ENCODE measurements at places on chromosomes 5 and 9.
A peak's percentile ranks its signal among the peaks of the same experiment; 100 is the strongest.

GRCh38 chr5:130237721-130238120, 333.5 kb downstream of the CHSY3 start:
- H3K27me3 ChIP-seq, result no peaks in the 10 kb centered on the region
- no peaks in the 10 kb centered on the region for H3K36me3 ChIP-seq
- no peak overlapping the region for H3K4me3 ChIP-seq
- H3K27ac ChIP-seq, result no peak overlapping the region

DNA sequence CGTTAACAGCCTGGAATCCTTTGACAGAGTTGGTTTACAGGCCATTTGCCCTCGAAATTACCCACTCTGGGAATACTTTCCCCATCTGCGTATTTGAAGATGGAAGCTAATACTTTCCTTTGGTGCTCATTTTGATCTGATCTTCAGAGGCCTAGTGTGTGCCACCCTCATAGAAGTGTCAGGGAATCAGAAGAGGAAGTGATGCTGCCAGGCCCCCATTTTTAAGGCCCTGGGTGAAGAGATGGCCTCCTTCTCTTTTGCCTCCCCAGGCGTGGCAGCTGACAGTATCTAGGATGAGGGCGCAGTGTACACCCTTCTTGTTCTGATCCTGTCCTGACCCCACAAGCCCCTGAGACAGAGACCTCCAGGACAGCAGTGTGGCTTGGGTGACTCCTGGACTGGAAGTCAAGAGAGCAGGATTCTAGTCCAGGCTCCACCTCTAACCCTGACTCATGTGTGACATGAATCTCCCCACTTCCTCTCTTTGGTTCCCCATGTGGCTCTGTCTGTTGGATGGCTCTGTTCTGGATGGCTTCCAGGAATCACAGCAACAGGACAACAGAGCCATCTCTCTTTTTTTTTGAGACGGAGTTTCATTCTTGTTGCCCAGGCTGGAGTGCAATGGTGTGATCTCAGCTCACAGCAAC, 27.8 kb downstream of the CSF1R start:
- no peaks in the 10 kb centered on the region for H3K36me3 ChIP-seq
- no peak overlapping the region for H3K27ac ChIP-seq
- no peak overlapping the region for H3K4me3 ChIP-seq
- H3K27me3 ChIP-seq, result no peaks in the 10 kb centered on the region

DNA sequence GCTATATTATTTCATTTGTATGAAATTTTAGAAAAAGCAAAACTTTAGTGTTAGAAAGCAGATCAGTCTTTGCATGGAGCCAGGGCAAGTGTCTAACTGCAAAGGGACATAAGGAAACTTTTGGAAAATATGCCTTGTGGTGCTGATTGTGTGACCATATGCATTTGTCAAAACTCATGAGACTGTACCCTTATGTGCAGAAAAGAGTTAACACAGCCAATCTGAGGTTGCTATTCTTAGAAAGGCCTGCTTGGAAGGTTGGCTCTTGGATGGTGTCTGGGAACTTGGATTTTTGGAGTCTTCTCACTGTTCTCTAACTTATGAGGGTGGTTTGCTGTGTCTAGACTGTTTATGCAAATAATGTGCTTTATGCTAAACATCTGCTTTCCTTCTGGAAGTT, 76.6 kb downstream of the SNX18 start:
- H3K4me1 ChIP-seq, result no peaks in the 10 kb centered on the region
- H3K27me3 ChIP-seq, result no peaks in the 10 kb centered on the region
- no peak overlapping the region for H3K4me3 ChIP-seq
- H3K36me3 ChIP-seq, result no peaks in the 10 kb centered on the region

DNA sequence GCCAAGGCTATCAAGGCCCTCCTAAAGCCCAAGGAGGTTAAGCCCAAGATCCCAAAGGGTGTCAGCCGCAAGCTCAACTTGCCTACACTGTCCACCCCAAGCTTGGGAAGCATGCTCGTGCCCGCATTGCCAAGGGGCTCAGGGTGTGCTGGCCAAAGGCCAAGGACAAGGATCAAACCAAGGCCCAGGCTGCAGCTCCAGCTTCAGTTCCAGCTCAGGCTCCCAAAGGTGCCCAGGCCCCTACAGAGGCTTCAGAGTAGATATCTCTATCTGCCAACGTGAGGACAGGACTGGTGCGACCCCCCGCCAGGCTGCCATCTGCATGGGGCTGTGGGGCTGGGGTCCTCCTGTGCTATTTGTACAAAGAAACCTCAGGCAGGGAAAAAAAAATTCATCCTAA, 3.3 kb downstream of the HOMER1 start:
- no peaks in the 10 kb centered on the region for H3K4me1 ChIP-seq
- H3K36me3 ChIP-seq, result no peaks in the 10 kb centered on the region
- H3K27ac ChIP-seq, result no peak overlapping the region
- DNase-seq, result no peak

- no peaks in the 10 kb centered on the region for H3K4me1 ChIP-seq
- H3K36me3 ChIP-seq, result no peaks in the 10 kb centered on the region
- peak; percentile 92 for DNase-seq
- no peaks in the 10 kb centered on the region for H3K27me3 ChIP-seq
- peak overlapping the region; percentile 91 for H3K4me3 ChIP-seq
- peak overlapping the region; percentile 99 for H3K27ac ChIP-seq
Measured at GRCh38 chr9:129174102-129174723, 3.8 kb downstream of the IER5L start.

DNA sequence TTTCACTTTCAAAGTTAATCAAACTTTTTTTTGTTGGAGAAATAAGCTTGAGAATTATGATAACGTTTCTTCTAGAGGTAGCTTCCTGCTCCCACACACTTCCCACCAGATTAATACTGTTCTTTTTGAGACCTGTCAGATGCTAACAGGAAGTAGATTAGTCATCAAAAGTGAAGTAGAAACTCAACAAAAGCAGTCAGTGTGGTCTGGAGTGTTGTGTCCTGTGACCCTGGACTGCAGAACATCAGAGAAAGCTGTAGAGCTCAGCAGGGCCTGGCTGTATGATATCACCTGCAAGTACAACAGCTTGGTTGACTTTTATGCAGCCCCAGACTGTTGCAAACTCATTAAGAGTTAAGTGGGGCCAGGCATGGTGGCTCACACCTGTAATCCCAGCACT, 495.7 kb upstream of the CYLC2 start:
- no peak overlapping the region for H3K4me3 ChIP-seq
- H3K4me1 ChIP-seq, result no peaks in the 10 kb centered on the region
- H3K27ac ChIP-seq, result no peak overlapping the region
- no peaks in the 10 kb centered on the region for H3K36me3 ChIP-seq
- no peak for DNase-seq
- H3K27me3 ChIP-seq, result no peaks in the 10 kb centered on the region

GRCh38 chr9:96009223-96009602, 133.7 kb downstream of the ERCC6L2 start:
- no peak for DNase-seq
- H3K4me1 ChIP-seq, result no peaks in the 10 kb centered on the region
- no peak overlapping the region for H3K27ac ChIP-seq
- no peak overlapping the region for H3K4me3 ChIP-seq
- no peaks in the 10 kb centered on the region for H3K27me3 ChIP-seq

DNA sequence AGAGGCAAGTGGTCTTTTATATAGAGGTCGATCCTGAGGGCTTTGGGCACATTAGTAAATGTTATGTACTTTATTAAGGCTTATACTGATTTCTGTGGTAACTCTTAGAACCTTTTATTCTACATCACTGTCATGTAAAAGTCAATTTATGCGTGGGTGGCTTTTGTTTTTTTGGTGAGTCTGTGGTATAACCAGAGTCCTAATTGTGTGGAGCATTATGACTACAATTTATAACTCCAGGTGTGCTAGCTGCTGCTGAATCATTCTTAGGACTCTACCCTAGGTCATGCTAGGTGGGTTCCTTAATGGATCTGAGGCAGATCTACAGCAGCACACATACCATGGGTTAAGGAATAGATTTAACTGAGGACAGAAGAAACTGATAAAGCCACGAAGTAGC, 33.9 kb upstream of the KCNN2 start:
- H3K4me3 ChIP-seq, result no peak overlapping the region
- no peaks in the 10 kb centered on the region for H3K4me1 ChIP-seq
- DNase-seq, result no peak
- no peaks in the 10 kb centered on the region for H3K27me3 ChIP-seq

DNA sequence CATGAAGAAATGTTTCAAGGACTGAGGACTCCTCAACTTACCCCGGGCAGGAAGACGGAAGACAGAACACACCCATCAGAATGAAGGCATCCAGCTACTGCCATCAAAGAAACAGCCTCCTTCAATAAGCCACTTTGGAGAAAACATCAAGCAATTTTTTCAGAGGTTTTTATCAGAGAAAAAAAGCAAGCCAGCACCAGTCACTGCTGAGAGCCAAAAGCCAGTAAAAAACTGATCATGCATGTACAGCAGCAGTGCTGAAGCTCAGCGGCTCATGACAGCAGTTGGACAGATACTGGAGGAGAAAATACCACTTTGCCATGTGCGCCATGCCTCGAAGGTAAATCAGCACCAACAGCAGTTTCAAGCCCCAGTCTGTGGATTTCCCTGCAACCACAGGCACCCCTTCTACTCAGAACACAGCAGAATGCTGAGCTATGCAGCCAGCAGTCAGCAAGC, 10.1 kb upstream of the ZNF484 start:
- no peaks in the 10 kb centered on the region for H3K27me3 ChIP-seq
- H3K27ac ChIP-seq, result no peak overlapping the region
- no peaks in the 10 kb centered on the region for H3K4me1 ChIP-seq
- DNase-seq, result no peak

- no peaks in the 10 kb centered on the region for H3K4me1 ChIP-seq
- H3K27me3 ChIP-seq, result no peaks in the 10 kb centered on the region
- H3K27ac ChIP-seq, result no peak overlapping the region
- no peak for DNase-seq
- H3K36me3 ChIP-seq, result no peaks in the 10 kb centered on the region
- H3K4me3 ChIP-seq, result no peak overlapping the region
Measured at GRCh38 chr5:2764581-2764980, 13.1 kb upstream of the IRX2 start.

GRCh38 chr5:79263-79662, 12.7 kb upstream of the PLEKHG4B start:
- H3K36me3 ChIP-seq, result no peaks in the 10 kb centered on the region
- H3K27ac ChIP-seq, result no peak overlapping the region
- peaks cover 2% of the 10 kb centered on the region for H3K27me3 ChIP-seq
- H3K4me3 ChIP-seq, result no peak overlapping the region
- no peaks in the 10 kb centered on the region for H3K4me1 ChIP-seq

DNA sequence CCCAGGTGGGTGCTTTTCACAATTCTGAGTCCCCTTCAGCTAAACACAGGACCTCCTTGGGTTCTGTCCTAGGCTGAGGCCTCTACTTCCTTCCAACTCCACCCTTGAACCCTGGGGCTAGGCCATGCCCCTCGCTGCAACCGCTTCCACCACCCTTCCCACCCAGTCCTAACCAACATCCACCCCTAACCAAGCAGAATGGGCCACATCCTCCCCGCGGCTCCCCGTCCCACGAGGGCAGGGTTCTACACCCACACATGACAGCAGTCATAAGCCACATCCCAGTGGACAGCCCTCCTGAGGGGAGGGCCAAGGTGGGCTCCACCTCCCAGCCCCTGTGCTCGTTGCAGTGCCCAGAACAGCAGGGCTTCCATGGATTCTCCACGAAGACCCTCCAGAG, 65.8 kb downstream of the SHB start:
- DNase-seq, result no peak
- H3K36me3 ChIP-seq, result no peaks in the 10 kb centered on the region
- H3K4me1 ChIP-seq, result peaks cover 8% of the 10 kb centered on the region

- peak overlapping the region; percentile 92 for H3K27ac ChIP-seq
- no peak for DNase-seq
- no peaks in the 10 kb centered on the region for H3K27me3 ChIP-seq
- peaks cover 20% of the 10 kb centered on the region for H3K4me1 ChIP-seq
- H3K4me3 ChIP-seq, result no peak overlapping the region
Measured at GRCh38 chr5:96716007-96716406, 53.8 kb downstream of the CAST start.

DNA sequence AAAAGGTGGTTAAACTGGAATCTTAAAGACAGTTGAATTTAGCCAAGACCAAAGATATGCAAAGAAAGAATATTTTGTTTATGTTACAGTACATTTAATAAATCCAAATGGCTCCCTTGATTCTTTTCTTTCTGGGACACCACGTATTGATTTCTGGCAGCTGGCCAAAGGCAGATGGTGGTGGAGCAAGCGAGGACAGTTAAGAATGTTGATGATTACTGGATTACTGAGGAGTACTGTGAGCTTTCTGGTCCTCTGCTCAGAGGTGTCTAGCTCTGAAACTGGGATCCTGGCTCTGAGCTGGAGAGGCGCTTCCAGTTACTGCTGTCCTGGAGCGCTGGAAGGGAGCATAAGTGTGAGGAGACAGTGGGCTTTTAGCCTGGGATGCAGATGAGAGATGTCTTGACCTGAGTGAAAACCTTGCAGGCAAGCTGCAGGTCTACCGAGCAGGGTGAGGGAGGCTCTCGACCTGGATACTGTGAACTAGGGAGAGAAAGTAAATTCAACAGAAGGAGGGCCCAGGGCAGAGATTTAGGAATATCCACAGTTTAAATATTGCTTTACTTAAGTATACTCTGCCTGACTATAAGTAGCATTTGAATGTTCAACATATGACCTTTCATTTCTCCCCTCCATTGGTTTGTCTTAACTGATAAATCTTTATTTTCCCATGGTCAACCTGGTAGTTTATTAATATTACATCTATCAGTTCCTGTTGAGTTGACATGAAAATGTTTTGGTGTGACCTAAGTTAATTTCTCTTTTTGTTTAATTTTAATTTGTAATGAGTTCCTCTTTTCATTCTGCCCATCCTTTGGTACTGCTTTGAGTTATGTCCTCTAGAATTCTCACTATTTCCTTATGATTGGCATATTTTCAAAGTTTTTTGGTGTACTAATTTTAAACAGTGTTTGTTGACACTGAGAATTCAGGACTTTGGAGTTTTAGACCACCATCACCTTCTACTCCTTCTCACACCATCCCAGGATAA, 3.7 kb downstream of the SYK start:
- H3K4me1 ChIP-seq, result no peaks in the 10 kb centered on the region
- H3K27ac ChIP-seq, result no peak overlapping the region
- H3K27me3 ChIP-seq, result no peaks in the 10 kb centered on the region
- H3K36me3 ChIP-seq, result no peaks in the 10 kb centered on the region
- no peak overlapping the region for H3K4me3 ChIP-seq
- no peak for DNase-seq

- no peaks in the 10 kb centered on the region for H3K4me1 ChIP-seq
- H3K27me3 ChIP-seq, result no peaks in the 10 kb centered on the region
- peaks cover 5% of the 10 kb centered on the region for H3K36me3 ChIP-seq
- H3K4me3 ChIP-seq, result no peak overlapping the region
- no peak overlapping the region for H3K27ac ChIP-seq
Measured at GRCh38 chr5:104472811-104473210, 910.2 kb upstream of the NUDT12 start.

- no peak for DNase-seq
- no peaks in the 10 kb centered on the region for H3K36me3 ChIP-seq
- H3K4me1 ChIP-seq, result no peaks in the 10 kb centered on the region
- H3K4me3 ChIP-seq, result no peak overlapping the region
Measured at GRCh38 chr9:74284581-74285450, 212.3 kb upstream of the RORB start.
